ENCODE measurements at places on chromosomes 6 and 20.

DNA sequence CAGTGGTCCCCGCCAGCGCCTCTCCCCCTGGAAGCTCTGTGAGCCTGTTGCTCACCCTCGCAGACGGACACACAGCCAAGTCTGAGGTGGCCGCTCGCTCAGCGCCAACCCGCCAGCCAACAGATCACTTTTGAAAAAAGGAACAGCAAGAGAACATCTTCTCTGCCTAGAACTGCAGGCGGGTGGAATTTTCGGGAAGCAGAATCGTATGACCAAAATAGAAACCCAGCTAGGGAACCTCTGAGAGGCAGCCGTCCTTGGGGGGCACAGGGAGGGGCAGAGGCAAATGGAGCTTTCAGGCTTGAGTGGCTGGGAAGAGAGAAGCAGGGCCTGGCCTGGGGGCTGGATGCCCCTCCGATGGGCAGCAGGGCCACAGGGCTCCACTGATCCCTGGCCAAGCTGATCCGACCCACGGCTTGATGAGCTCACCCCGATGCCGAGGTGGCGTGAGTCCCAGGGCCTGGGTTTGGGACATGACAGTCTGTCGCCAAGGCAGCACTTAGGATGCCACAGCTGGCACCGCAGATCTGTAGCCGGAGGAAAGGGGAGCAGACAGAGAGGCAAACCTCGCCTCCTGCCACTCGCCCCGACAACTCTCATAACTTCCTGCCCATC is 9.8 kb downstream of the NFATC2 start:
- DNase-seq, result no peak

DNA sequence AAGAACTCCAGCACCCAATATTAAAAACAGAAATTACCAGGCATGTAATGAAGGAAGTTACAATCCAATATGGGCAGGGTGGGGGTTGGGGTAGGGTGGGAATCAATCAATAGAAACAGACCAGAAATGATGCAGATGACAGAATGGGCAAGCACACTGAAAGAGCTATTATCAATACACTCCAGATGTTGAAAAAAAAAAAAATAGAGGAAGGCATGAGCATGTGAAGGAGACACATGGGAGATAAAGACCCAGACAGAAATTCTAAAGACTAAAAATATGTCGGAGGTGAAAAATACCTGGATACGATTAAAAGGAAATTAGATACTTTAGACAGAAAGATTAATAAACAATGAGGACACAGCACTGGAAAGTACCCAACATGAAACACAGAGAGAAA is 19.1 kb upstream of the ZC3H12D start:
- no peak for DNase-seq

- no peak for DNase-seq
These were observed 15.3 kb upstream of the MMP9 start for GRCh38 chr20:45993197-45993951.

GRCh38 chr6:45822246-45822812 is 193.3 kb downstream of the CLIC5 start:
- DNase-seq, result no peak

GRCh38 chr6:155791186-155791585 is 335.5 kb upstream of the NOX3 start:
- no peak for DNase-seq

DNA sequence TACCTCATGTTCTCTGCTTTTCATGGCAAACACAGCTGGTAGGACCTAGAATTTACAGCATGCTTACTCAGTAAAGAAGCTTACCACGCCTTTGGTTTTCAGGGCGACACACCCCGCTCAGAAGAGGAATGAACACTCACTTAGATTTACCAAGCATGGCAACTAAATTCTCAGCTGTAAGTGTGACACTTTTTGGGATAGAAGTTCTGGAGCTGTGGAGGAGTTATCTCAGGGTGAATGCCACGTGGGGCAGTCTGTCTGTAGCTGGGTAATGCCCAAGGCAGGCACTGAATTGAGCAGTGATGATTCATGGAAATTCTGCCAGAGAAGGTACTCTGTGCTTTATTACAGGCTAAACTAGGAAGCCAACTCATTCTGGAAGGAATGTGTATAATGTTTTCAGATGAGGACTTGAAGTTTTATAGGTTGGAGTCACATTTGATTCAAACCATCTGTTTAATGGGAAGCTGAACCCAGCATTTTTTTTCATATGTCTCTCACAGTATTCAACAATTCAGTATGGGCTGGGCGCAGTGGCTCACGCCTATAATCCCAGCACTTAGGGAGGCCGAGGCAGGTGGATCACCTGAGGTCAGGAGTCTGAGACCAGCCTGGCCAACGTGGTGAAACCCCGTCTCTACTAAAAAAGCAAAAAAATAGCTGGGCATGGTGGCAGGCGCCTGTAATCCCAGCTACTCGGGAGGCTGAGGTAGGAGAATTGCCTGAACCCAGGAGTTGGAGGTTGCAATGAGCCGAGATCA is 3.5 kb upstream of the PRIM2 start:
- no peak for DNase-seq
